ENCODE measurements at places on chromosomes 12 and 14.

- peak; percentile 8 for DNase-seq
Measured at GRCh38 chr14:95365401-95365800, 45.7 kb upstream of the CLMN start.

DNA sequence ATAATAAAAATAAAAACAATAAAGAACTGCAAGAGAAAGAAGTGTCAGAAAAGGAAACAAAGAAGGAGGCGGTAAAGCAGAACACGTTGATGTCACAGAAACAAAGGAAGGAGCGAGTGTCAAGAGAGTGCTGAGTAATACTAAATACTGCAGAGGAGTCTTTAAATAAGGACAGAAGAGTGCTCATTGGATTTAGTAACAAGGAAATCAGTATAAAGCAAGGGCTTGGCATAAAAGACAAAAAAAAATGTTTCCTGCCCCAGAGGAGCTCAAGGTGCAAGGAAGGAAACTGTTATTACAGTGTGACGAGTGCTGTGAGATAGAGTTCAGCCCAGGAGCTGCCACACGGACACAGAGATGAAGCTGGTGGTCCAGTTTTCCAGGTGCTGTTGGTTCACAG lies 8.4 kb upstream of the TUBA1A start:
- DNase-seq = no peak

DNA sequence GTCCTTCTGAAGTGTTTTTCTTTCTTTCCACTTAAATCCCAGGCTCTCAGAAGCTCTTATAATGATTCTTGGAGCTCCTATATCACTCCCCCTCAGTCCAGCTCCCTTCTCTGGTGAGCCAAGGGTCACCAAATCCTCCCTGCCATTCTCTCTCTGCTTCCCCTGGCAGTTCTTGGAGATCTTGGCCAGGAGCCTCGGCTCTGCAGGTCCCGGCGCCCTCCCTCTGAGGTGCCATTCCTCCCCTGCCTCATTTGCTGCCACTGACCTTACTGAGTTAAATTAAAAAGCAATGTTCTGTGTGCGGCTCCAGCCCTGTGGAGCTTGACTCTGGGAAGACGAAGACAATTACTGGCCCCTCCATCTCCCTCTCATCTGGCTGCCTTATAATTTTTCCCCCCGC lies 7.0 kb downstream of the CISTR start:
- DNase-seq = no peak

GRCh38 chr12:67539946-67540345 lies 108.6 kb upstream of the DYRK2 start:
- no peak for DNase-seq

DNA sequence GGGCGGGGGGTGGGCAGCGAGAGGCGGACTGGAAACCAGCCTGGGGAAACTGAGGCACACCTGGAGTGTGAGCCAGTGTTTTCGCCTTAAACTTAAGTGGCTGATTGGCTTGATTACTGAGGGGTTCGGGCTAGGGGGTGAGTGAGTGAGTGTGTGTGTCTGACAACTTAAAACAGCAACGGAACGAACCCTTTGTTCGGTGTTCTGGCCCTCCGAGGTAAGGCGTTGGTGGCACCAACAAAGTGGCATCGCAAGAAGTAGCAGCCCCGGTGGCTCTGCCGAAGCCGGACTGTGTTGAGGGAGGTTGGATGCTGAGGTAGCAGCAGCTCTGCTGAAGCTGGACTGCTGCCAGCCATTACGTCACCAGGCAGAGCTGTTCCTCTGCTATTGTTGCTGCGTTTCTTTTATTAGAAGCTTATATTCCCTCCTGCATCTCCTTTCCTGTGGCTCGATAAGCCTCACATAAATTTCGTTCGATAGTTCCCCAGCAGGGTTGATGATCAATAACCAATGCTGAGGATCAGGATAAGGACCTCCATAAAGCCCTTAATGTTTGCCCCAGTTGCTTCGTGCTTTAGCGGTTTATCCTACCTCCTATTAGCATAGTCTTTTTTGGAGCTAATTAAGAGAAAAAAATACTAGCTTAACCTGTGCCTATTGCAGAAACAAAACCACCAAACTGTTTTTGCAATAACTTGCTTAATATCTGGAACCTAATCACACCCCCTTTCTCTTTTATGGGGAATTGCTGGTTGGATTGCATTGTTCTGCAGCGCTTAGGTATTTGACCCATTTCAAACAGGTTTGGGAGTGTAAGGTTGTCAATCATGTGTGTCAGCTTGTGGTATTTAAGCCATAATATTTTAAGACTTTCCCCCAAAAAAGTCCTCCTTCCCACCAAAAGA lies 1.3 kb downstream of the GPR137C start:
- peak; percentile 51 for DNase-seq

DNA sequence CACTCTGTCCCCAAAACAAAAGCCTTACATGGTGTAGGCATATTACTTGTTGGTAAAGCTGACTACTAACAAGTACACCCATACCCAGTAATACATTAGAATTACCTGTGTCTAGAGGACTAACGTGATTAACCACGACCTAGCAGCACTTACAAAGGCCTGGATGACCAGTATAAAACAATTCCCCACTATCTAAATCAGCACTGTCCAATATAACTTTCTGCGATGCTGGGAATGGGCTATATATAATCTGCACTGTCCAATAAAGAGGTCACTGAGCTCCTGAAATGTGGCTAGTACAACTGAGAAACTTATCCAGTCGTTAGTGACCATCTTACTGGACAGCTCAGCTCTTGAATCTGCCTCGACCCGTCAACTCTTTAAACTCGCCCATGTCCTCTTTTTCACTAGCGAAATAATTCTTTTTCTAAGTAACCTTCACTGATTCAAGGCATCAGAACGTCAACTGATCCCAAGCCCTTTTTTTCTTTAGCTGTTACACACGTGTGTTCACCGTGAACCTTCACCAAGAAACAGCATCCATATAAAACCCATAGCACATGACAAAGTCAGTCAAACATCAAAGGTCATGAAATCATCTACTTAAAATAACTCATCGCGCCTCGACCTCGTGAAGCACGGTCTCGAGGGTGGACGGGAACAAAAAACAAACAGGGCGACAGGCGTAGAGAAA lies 905 bp upstream of the CIPC start:
- no peak for DNase-seq

GRCh38 chr14:27366596-27366995 lies 768.8 kb upstream of the NOVA1 start:
- DNase-seq = no peak

Measured in GM04504 (cell line).